ENCODE measurements at places on chromosomes 4 and X.

- no peak for DNase-seq
Measured at GRCh38 chr4:154528869-154529268, 21.3 kb downstream of the PLRG1 start.

- no peak for DNase-seq
Measured at GRCh38 chrX:111854556-111855490, 21.2 kb upstream of the TRPC5OS start.

DNA sequence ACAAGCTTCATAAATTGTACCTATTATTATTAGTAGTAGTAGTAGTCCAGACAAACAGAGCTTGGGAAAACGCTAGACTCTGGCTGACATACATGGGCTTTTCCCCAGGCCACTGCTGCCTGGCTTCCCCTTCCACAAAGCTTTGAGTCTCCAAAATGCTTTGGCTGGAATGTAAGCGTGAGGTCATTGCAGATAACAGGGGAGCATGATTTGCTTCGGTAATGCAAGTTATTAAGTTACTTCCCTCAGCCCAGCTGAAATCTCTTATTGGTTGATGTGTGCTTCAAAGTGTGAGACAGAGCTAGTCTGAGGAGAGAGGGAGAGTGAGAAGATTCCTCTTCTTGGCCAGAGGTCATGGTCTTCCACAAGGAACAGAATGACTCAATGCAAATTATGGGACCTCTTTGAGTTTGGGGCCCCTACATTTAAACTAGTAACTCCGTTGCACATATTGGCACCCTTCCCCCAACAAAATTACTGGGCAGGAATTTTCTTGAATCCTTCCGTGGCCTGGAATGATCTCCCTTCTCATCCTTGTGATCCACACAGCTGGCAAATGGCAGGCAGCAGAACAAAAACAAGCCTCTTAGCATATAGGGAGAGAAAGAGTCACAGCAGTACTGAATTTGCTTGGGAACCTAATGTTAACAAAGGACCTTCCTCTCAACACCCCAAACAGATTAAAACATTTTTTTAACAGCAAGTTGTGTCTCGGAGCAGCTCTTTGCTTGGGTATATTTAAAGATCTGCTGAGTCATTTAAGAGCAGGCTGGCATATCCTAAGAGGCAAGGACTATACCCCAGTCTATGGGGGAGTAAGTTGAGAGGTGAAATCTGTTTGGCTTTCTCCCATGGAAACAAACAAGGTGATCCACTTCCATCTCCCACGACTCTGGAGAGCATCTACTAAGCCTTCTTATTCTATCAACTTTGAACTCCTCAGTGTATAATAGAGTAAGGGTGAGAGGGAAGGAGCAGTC lies 19.9 kb downstream of the AR start:
- peak; percentile 58 for DNase-seq

DNA sequence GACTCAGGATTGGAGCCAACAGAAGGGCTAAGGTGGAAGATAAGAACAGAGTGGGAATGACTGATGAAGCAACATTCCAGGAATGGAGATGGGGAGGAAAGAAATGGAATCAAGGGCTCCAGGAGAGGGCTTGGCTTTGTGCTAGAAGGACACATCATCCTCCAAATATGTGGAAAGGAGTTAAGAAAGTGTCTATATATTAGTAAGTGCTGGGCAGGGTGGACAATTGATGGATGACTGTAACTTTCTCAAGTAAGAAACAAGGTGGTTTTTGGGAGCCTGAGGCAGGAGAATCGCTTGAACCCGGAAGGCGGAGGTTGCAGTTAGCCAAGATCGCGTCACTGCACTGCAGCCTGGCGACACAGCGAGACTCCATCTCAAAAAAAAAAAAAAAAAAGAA lies 71.6 kb upstream of the NFKB1 start:
- peak; percentile 69 for DNase-seq

DNA sequence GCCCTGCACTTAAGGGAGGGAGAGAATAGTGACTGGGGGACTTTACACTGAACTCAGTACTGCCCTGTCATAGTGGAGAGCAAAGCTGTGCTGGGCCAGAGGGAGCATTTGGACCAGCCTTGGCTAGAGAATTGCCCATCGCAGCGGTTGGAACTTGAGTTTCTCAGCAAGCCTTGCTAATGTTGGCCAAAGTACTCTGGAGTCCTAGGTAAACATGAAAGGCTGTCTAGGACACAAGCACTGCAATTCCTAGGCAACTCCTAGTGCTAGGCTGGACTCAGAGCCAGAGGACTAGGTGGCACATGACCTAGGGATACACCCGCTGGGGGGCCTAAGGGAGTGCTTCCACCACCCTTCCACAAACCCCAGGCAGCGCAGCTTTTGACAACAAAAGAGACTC lies 15.0 kb downstream of the MED14 start:
- DNase-seq: no peak

DNA sequence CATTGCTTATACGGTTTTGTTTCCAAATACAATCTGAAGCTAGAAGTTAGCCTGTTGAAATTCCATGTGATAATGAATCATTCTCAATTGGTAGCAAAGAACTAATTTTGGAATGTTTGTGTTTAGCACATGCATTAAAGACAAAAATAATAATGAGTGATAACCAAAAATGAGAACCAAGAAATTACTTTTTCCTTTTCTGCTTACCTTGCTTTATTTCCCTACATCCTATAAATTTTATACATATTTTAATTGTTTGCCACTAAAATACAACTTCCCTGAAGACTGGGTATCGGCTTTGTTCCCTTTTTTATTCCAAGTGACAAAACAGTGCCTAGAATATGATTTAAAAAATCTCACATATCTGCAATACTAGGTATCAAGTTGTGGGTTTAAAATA lies 203.8 kb upstream of the TACR3 start:
- DNase-seq: no peak

DNA sequence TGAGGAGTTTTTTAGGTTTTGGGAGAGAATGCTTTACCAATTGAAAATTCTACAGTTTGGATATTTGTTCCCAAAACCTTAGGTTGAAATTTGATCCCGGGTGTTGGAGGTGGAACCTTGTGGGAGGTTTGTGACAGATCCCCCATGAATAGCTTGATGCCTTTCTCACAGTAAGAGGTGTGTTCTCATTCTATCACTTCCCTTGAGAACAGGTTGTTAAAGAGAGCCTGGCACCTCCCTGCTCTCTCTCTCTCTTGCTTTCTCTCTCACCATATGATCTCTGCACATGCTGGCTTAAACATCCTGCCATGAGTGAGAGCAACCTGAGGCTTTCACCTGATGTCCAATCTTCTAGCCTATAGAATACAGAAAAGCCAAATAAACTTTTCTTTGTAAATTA lies 1475.5 kb upstream of the AGA start:
- no peak for DNase-seq

DNA sequence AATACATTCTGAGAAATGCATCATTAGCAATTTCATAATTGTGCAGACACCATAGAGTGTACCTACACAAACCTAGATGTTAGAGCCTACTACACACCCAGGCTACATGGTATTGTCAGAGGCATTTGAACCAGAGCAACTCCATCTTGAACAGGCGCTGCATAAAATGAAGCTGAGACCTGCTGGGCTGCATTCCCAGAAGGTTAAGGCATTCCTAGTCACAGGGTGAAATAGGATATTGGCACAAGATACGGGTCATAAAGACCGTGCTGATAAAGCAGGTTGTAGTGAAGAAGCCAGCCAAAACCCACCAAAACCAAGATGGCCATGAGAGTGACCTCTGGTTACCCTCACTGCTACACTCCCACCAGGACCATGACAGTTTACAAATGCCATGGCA lies 116.4 kb downstream of the LARP7 start:
- no peak for DNase-seq

GRCh38 chrX:120725874-120726273 lies 96.0 kb upstream of the C1GALT1C1 start:
- DNase-seq: no peak

Data from brain microvascular endothelial cell (primary cell).